ENCODE measurements at places on chromosomes 12 and 14.

GRCh38 chr12:51806896-51807295 lies 41.6 kb downstream of the FIGNL2 start:
- no peak for DNase-seq

- DNase-seq = no peak
Measured at GRCh38 chr14:77912754-77913556, 113.0 kb downstream of the ADCK1 start.

DNA sequence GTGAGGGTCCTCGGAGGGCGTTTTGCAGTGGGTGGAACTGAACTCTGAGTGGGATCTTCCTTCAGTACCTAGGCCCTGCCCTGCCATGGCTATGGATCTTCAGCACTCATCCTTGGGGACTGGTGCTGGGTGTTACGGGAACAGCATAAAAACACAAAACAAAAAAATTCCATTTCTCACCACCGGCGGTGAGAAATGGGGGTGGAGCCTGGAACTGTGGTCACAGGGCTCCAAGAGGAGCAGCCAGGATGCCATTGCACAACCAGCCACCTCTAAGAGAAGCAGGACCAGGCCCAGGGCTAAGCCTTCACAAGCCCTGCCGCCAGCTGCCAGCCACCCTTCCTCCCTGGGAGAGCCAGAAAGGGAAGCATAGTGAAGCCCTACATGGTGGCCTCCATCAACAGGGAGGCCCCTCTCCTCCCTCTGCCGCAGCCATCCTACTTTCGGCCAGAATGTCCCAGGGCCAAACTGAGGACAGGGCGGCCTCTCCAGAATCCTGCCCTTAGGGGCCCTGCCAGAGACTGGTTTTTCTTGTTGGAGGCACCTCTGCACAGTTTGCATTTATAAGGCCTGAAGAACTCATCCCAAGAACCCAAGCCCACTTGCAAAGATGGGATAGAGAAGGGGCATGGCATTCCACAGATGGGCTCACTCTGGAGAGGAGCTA lies 76.5 kb downstream of the VCPKMT start:
- no peak for DNase-seq

- DNase-seq = no peak
Measured at GRCh38 chr12:27868139-27868538, 88.1 kb upstream of the MANSC4 start.

DNA sequence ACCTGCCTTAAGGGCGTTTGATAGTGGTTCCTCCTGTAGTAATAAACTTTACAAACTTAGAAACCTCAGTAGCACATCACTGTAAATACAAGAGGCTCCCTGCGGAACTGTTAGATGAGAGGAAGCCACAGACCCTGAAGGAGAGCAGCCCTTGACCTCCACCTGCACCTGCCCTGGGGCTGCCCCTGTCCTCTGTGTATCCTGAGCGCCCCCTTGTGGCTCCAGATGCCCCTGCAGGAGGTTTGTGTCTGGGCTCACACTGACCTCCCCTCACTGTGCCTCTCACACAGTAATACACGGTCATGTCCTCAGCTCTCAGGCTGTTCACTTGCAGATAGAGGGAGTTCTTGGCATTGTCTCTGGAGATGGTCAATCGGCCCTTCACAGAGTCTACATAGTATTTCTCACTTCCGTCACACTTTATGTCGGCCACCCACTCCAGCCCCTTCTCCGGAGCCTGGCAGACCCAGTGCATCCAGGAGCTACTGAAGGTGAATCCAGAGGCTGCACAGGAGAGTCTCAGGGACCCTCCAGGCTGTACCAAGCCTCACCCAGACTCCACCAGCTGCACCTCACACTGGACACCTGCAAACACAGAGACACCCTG lies 1059.8 kb downstream of the TMEM121 start:
- DNase-seq = peak; percentile 33

DNA sequence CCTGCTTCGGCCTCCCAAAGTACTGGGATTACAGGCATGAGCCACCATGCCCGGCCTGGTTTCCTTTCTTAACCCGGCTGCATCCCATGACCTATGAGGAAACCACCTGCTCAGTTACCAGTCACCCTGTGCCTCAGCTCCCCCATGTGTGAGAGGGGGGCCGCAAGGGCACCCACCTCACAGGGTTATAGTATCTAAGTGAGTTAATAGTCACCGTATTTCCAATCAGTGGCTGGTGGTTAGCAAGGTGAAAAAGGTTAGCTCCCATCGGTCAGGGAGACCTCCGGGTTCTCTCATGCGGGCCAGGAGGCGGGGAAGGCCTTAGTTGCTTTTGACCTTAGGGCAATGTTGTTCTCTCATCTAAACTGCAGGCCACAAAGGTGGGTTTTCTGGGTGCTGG lies 6.7 kb downstream of the LRP1 start:
- no peak for DNase-seq

DNA sequence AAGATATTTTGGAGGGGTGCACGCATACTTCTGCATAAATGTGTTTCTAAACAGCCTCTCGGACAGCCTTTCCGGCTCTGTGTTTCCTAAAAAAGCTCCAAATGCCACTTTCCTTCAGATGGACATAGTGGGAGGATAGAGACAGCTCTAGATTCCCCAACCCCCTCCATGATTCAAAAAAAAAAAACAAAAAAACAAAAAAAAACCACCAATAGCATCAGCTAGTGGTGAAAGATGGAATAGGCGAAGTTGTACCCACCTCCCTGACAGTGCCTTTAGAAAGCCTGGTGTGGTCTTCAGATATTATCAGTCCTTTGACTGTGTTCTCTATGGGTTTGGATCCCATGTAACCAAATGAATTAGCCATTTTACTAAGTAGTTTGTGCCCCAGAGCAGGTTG lies 94.1 kb downstream of the PHETA1 start:
- DNase-seq = no peak

DNA sequence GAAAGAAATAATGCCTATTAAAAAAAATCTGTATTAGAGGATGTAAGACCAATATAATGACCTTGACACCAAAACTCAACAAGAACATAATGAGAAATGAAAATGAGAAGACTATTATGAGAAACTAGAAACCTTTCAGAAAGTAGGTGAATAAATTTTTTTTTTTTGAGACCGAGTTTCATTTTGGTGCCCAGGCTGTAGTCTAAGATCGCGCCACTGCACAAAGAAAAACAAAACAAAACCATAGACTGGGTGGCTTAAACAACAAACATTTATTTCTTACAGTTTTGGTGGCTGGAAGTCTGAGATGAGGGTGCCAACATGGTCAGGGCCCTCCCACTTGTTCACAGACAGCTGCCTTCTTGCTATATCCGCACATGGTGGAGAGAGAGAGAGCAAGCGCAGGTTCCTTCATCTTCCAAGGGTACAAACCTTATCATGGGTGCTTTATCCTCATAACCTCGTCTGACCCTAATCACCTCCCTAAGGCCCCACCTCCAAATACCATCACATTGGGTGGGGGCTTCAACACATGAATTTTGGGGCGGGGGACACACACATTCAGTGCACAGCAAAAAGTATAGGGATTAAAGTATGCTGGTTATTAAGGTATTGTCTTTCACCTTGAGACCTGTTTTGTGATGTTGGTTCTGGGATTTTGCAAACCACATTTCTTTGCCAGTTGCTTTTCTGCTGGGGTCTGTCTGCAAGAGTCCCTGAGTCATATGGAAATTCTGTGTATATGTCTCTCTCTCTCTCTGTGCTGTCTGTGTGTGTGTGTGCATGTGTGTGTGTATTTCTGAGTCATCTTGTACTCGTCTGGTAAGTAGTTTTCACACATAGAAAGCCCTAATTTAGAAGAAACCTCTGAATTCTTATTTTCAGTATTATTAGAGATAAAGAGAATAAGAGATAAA lies 26.2 kb downstream of the ZCRB1 start:
- peak; percentile 9 for DNase-seq

- no peak for DNase-seq
Measured at GRCh38 chr12:63955831-63956666, 111.5 kb downstream of the SRGAP1 start.

- no peak for DNase-seq
Measured at GRCh38 chr14:58717813-58718212, 80.1 kb downstream of the DACT1 start.

DNA sequence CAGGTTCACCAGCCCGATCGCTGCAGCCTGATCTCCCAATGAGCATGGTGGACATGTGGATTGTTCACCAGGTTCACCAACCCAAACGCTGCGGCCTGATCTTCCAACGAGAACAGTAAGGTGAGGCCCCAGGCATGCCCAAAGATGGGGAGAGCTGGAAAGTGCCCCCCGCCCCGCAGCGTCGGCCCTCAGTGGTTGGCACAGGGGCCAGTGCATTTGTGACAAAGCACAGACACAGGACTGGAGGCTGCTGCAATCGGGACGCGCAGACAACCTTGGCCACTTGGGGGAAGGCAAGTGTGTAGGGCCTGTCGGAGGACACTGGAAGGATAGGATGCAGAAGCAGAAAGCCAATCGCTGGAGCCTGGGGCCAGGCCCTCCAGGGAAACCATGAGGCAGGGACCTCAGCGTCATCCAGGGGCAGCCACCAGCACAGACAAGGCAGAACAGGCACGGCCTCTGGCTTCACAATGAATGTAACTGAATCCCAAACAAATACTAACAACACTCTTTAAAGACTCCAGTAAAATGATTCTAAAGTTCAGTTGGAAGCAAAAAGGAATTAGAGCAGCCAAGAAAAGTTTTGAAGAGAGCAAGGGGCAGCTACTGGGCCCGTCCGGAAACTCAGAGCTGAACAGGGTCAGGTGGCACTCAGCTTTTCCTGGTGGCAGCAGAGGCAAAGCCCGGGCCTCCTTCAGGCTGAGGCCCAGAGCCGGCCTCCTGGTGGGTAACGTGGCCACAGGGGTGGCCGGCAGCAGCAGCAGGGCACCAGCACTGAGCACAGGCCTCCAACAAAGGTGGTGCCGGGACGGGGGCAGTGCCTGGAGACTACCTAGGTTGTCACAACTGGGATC lies 13.3 kb downstream of the BRF1 start:
- no peak for DNase-seq

- DNase-seq = no peak
Measured at GRCh38 chr12:13373131-13373530, 176.6 kb downstream of the EMP1 start.

DNA sequence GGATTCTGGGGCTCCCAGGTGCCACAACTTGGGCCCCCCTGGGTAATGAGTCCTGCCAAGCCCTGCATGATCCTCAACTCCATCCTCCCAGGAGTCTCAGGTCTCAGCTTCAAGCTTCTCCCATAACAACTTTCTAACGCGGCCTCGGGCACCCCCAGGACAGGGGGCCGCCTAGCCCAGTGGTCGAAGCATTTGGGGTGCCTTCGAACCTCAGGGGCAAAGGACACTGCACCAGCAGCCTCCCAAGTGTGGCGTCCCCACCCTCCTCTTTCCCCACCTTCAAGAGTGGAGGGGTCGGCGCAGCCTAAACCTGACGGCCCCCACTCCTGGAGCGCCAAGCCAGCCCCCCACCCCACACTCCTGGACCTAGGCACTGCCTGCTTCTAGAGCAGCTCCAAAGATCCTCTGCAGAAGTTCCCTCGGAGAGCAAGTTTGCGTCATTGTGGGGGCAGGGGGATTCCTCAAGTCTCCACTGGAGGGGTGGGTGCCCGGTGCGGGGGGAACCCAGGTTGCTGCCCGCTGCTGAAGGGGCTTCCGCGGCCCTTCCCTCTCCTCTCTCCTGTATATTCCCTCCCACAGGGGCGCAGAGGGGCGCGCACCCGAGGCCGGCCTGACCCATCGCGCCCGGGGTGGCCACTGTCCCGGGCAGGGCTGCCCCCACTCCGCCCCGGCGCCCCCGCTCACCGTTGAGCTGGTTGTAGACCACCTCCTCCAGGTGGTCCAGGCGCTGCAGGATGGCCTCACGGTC lies 933 bp downstream of the GALNT9 start:
- DNase-seq = no peak

DNA sequence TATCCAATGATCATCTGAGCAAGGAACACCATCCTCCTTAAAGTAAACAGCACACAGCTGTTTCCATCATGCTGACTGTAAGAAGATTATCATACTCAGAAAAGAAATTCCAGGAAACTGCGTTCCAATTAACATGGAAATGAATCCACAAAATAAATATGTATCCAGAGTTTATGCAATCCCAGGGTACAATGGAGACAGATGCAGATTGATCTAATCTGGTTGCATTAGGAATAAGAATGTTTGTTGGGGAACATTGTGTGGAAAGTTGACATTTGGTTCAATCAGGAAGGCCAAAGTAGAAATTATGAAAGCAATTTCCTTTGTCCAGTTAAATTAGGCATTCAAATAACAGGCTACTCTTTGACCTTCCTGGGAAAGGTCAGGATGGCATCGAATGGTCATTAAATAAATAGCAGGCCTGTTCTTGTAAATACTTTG lies 236.9 kb upstream of the AMIGO2 start:
- DNase-seq = no peak

GRCh38 chr14:100384819-100385813 lies 62.0 kb downstream of the SLC25A47 start:
- no peak for DNase-seq

DNA sequence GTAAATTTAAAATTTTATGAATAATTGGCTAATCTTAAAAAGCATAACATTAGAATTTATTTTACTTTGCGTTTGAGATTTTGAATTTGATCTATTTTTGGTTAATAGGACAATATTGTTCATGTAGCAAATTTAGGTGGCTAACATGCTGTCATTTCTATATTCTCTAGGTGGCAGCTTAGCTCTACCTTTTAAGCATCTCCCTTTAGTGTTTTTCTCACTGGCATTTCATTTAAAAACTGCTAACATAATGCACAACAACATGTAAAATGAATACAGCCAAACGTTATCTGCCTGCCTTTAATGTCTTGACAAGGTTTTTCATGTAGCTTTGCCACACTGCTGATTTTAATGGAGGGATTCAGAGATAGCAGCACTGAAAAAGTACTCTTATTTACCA lies 272.4 kb upstream of the FBXO33 start:
- DNase-seq = no peak

GRCh38 chr12:67986632-67987031 lies 2.6 kb upstream of the IFNG-AS1 start:
- DNase-seq = no peak

GRCh38 chr12:2393016-2393415 lies 340.2 kb downstream of the CACNA1C start:
- no peak for DNase-seq

DNA sequence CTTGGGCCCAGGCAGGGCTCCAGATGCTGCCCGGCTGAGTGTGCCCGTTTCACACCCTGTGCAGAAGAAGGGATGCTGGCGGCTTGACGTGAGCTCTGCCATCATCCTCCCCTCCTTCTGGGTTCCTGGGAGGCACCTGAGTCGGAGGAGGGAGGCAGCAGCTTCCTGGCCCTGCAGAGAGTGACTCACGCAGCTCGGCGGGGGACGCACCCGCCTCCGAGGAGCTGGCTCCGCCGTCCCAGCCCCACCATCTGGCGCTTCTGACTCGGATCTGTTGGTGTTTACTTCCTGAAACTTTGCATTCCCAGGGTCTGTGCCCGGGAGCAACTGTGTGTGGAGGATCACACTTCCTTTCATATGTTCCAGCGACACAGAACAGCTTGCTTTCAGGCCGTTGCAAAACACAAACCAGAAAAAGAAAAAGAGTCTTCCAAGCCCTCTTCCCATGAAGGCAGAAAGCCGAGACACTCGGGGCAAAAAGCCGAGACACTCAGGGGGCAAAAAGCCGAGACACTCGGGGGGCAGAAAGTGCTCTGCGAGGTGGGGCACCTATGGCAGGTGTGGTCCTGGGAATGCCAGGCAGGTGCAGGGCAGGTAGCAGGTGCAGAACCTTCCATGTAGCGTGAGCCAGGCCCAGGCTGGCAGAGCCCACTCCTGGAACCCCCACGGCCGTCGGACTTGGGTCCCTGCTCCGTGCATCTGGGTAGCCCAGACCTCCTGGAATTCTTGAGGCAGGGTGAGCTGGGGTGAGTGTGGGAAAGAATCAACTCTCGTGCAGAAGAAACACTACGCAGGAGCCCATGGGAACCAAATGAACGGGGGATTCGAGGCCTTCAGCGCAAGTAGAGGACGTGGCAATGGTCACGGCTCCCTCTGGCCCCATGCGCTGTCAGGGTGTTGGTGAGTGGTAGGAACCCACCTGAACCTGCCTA lies 27.6 kb upstream of the GALNT9 start:
- DNase-seq = no peak

GRCh38 chr12:92363295-92364146 lies 217.9 kb upstream of the BTG1 start:
- DNase-seq = no peak
